ENCODE measurements at places on chromosomes 6 and 20.

- no peak for DNase-seq
Observed at GRCh38 chr6:35681298-35681697, 7.4 kb downstream of the FKBP5 start.

DNA sequence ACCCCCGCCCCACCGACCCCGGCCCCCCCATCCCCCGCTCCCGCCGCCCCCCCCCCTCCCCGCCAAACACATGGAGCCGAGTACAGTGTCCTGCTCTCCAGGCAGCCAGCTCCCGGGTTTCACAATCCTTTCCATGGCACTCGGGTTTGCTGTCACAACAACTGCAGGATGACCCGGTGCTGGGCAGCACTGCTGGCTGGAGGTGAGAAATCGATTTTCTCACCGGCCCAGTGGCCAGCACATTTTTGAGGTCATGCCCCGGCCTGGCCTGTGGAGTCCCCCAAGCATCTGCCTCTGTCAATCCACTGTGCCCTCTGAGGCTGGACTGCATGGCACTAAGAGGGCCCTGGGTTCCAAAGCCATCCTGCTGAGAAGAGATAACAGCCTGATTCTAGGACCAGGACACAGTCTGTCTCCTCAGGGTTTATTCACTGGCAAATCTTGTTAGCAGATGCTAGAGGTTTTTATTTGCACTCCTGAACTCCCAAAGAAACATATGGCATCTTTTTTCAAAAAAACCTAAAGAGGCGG, 129.5 kb downstream of the NFATC2 start:
- DNase-seq, result no peak

- no peak for DNase-seq
Observed at GRCh38 chr6:23111984-23112383, 542.6 kb downstream of the HDGFL1 start.

- no peak for DNase-seq
Observed at GRCh38 chr6:45990162-45990561, 25.5 kb downstream of the CLIC5 start.

DNA sequence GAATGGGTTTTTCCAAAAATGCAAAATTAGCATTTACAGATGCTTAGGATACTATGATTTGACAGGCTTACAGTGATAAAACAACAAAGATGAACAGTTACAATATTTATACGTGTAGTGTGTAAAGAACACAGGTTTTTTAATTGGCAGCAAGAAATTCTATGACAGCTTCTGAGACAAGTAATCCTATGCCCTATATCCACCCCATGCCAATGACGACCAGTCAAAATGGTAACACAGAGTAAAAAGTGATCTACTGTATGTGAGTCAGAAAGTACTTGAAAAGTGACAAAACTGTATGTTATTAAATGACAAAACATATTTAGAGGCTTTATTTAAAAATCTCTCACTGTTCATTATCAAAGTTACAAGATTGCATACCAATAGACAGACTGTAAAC, 99.5 kb downstream of the PRDM1 start:
- no peak for DNase-seq

- no peak for DNase-seq
Observed at GRCh38 chr20:25361287-25361683, 29.4 kb downstream of the ABHD12 start.

All from suppressor macrophage (primary cell).